ENCODE measurements at places on chromosomes 5 and 9.

- no peak for DNase-seq
Measured at GRCh38 chr9:130667120-130667435, 2.7 kb downstream of the PRDM12 start.

- DNase-seq = no peak
Measured at GRCh38 chr5:60274747-60275146, 381.2 kb upstream of the PDE4D start.

DNA sequence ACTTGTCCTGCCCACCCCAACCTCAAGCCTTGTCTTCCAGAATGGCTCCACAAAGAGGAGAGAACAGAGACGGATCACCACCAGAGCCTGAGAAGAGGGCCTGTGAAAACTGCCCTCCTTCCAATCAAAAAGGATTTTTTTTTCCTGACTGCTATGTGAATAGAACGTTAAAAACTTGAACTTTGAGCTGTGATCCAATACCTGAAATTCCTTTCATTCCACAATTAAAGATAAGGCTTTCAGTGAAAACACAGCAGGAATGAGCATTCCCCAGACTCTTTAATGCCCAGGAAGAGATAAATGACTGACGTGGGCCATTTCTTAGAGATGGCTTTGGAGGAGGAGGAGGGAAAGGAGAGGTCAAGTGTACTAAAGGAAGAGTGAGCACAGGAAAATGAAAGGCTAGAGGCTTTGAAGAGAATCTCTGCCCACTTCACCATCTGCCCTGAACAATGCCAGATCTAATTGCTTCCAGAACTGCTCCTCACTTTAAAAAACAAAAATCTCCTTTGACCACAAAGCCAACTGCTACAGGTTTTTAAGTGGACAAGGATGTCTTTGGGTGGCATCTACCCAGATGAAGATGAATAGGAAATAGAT lies 177.9 kb upstream of the MAP3K1 start:
- no peak for DNase-seq

GRCh38 chr9:131008909-131009618 lies at the start of gene LAMC3:
Gene LAMC3 (plus strand): TSS chr9:131009174. CDS start chr9:131009215, 41 bp downstream.
- no peak for DNase-seq

- no peak for DNase-seq
Measured at GRCh38 chr5:178587763-178588611, 2.2 kb downstream of the COL23A1 start.

GRCh38 chr9:32942755-32943460 lies 58.5 kb downstream of the APTX start:
- no peak for DNase-seq

DNA sequence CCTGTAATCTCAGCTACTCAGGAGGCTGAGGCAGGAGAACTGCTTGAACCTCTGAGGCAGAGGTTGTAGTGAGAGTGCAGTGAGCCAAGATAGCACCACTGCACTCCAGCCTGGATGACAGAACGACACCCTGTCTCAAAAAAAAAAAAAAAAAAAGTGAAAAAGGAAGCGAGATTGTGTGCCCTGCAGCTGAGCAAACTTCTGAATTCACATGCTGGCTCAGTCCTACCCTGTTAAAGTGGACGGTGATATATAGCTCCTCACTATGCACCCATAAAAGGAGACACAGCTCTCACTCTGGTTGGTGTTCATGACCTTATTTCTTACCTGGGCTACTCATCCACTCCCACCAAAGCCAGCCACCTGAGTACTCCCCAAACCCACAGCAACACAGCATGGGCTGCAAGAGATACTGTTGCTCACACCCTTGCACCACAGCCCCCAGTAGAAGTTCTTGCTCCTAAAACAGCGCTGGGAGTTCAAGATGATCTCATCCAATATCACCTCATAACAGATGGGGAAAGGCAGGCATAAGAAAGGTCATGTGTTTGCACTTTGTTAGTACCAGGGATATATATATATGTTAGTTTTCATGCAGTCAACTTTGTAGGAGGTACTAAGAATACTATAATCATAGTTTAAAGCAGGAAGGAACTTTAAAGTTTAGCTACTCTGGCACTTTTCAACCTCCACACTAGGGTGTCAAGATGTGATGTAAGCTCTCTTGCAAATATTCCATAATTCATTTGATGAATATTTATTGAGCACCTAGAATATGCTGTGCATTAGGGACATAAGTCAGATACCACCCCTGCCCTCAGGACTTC lies 4.0 kb downstream of the TTLL11 start:
- no peak for DNase-seq

GRCh38 chr5:158513490-158514318 lies 586.0 kb downstream of the EBF1 start:
- DNase-seq = no peak

DNA sequence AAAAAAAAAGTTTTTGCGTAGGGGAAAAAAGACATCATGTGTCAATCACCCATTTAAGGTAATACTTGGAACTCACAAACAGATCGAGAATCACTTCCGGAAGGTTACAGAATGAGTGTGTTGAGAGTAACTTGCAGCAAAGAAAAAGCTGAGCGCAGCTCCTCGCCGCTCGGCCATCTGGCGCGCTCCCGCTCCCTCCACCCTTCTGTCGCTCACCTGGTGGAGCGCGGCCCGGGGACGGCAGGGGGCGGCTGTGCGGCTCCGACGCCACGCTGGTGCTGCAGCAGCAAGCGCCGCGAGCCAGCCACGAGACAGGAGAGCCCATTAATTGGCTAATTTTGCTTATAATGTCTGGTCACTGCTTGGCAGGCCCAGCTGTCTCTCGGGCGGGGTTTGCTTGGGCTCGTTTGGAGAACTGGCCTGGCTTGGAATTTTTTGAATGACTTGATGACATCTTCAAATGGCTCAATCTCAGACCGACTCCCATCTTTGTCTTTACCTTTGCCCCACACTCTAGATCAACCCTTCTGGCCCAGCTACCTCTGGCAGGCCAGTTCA lies 601.8 kb downstream of the CCDC171 start:
- no peak for DNase-seq

DNA sequence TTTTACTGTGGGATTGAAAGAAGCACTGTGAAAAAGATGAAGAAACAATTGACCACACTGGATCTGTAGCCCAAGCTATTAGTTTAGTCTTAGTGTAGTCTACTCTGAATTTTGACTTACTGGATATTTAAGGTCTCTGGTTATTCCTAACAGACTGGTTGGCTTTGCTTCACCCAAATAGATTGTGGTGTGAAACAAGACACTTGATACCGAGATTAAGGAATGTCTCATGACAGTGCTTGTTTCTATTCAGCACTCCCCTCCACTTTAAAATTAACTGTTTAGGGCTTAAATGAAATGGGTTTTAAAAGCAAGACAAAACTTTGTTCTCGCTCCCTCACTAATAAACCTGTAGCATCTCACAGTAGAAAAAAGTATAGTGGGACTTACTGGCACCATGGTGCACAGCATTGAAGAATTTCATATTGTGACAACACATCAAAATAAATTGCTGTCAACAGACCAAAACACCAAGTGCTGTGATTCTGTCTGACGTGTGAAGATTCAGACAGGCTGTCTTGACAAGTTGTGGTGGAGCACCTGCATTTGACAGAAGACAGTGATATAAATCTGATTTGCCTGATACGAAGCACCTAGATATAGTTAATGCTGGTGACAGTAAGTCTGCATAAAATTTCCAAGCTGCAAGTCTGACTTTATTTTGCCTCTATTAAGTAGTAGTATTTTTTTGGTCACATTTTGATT lies 73.1 kb downstream of the PBX3 start:
- DNase-seq = no peak

DNA sequence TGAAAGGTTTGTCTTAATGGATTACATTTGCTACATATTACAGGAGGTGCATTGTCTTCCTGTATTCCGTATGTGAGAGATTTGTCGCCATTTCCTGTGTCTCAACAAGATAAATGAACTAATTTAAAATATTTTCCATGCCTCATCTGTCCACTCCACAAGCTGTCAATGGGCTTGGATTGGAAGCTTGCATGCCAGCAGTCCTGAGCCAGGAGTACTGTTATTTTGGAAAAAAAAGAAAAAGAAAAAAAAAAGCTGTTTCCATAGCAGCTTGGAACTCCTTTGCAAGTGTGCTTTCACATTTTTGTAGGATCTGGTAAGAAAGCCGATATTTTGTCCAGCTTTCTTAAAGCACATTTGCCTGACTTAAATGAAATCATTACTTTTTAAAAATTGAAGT lies 330.8 kb downstream of the KDM4C start:
- DNase-seq = no peak

- no peak for DNase-seq
Measured at GRCh38 chr5:104189909-104190308, 627.3 kb upstream of the NUDT12 start.

- no peak for DNase-seq
Measured at GRCh38 chr5:173320259-173320658, 8.0 kb downstream of the STC2 start.

DNA sequence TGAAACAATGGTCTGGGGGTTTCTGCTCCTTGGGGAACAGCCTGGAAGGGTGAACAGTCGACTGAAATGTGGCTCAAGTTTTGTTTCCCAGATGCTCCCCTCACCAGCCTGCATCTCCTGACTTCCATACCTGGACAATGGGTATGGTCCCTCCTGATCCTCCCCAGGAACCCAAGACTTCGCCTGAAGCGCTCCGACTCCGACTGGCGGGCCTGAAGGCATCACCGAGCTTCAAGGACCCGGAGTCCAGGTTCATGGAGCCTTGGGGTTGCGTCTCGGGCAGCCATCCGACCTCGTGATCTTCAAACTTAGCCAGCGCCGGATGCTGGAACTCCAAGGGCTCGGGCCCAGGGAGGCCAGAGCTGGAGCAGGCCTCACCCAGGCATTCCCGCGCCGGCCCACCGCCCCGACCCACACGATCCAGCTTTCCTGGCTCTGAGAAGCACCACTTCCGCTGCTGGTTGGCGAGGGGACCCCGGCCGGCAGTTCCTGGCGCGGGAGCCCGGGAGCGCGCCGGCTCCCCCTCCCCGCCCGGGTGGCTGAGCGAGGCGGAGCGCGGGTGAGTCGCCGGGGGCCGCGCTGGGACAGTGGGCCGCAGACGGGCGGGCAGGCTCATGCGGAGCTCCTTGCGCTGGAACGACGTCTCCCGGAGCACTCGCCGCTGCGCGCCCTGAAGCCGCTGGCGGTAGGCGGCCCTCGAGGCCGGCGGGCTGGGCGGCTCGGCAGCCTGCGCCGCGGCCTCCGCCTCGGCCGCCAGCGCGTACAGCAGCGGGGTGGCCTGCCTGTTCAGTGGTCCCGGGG lies 5.2 kb downstream of the SHROOM1 start:
- no peak for DNase-seq

- no peak for DNase-seq
Measured at GRCh38 chr5:10828241-10828640, 67.2 kb upstream of the DAP start.

- no peak for DNase-seq
Measured at GRCh38 chr9:124809741-124810500, 33.0 kb downstream of the OLFML2A start.

- DNase-seq = no peak
Measured at GRCh38 chr5:142106061-142106460, 2.5 kb upstream of the NDFIP1 start.

GRCh38 chr9:76365028-76365427 lies 29.2 kb downstream of the RFK start:
- no peak for DNase-seq

DNA sequence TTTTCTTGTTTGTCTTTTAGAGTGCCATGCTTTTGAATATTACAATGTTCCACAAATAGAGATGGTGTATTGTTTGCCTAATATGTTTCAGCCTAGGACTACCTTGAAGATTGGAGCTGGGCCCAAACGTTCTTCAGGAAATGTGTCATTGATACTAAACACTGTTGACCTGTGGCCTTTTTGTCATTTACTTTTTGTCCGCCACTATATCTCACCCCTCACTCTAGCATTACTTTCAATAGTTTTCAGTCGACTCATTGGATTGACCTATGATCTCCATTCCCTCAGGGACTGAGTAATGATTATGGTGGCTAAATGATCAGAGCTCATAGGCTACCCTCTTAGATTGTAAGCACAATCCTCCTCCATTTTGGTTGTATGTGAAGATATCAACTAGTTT lies 115.8 kb downstream of the NUDT12 start:
- DNase-seq = no peak

DNA sequence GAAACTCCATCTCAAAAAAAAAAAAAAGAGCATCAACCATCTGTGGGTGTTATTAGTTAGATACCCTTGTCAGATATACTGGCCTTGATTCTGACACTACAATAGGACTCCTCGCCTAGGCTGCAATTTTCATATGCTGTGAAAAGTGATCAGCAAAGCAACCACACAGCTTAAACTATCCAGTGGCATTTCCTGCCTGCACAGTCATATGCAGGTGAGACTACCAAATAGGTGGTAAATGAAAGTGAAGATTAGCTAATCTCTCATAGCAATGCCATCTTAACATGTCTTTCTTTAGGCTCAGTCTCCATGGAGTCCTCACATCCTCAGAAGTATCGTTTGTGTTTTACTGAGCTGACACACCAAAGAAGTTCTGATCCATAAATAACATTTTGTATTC lies 40.8 kb downstream of the GRAMD2B start:
- no peak for DNase-seq

- no peak for DNase-seq
Measured at GRCh38 chr9:126702151-126703001, 88.6 kb downstream of the LMX1B start.

GRCh38 chr9:27549196-27549755 lies 19.7 kb upstream of the MOB3B start:
- DNase-seq = no peak

- no peak for DNase-seq
Measured at GRCh38 chr9:101791938-101792337, 53.5 kb upstream of the GRIN3A start.

DNA sequence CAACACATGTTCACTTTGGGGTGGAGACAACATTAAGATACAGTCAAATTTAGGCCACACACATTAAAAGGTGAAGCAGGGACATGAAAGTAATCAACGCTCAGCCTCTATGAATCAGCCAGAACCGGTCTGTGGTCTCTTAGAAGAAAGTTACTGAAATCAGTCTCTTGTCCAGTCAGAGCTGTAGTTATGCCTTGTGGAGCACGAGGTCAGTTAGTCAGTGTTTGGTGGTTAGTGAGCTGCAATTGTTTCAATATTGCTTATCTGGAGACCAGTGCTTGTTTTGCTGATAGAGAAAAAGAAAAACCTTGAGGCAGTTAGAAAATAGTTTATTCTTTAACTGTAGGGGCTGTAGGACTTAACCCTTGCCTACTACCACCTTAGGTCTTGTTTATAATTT lies 157.8 kb upstream of the RASEF start:
- DNase-seq = no peak

DNA sequence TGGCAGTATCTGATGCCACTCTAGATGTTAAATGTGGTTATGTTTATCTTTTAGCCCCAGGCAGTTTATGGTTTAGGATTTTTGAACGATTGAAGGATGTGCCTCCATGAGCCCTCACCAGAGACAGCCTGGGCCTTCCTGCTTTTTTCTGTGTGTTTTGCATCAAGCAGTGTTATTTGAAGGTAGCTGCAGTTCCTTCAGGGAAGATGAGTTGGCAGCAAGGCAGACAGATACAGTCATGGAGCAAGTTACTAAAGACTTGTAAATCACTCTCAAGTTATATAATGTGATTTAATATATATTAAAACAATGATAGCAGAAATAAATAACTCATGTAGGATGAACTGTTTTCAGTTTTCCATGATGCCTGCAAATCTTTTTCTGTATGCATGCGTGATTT lies 204.9 kb downstream of the CD180 start:
- no peak for DNase-seq
